Aorta (tissue), 5 donors: ENCODE measurements at places on chromosomes 1 and 21. TPM values are rescaled to one million over a fixed set of nuclear protein-coding genes. Genes with fewer than 3 reads are reported as not detected.

The MMP23B gene
- 15.5 TPM for total RNA-seq

The CELSR2 gene
- total RNA-seq = 1.6 TPM

The PADI4 gene
- 1.7 TPM for total RNA-seq

The PRELP gene
- total RNA-seq = 174 TPM

The IVNS1ABP gene
- total RNA-seq = 84.8 TPM

- H3K27me3 ChIP-seq = no peaks in the 10 kb centered on the region
- H3K4me3 ChIP-seq = no peak overlapping the region
Measured at GRCh38 chr1:6093611-6094010, 47.9 kb downstream of the KCNAB2 start.

- H3K4me1 ChIP-seq = no peaks in the 10 kb centered on the region
- DNase-seq = no peak
- no peak overlapping the region for H3K4me3 ChIP-seq
- H3K36me3 ChIP-seq = no peaks in the 10 kb centered on the region
- H3K27me3 ChIP-seq = no peaks in the 10 kb centered on the region
Measured at GRCh38 chr1:94362466-94363058, 55.6 kb upstream of the ABCD3 start.

GRCh38 chr1:178540646-178541045 lies 27.7 kb downstream of the TEX35 start:
- no peak overlapping the region for H3K27ac ChIP-seq
- no peaks in the 10 kb centered on the region for H3K4me1 ChIP-seq
- no peak for DNase-seq
- no peaks in the 10 kb centered on the region for H3K27me3 ChIP-seq
- H3K36me3 ChIP-seq = no peaks in the 10 kb centered on the region

DNA sequence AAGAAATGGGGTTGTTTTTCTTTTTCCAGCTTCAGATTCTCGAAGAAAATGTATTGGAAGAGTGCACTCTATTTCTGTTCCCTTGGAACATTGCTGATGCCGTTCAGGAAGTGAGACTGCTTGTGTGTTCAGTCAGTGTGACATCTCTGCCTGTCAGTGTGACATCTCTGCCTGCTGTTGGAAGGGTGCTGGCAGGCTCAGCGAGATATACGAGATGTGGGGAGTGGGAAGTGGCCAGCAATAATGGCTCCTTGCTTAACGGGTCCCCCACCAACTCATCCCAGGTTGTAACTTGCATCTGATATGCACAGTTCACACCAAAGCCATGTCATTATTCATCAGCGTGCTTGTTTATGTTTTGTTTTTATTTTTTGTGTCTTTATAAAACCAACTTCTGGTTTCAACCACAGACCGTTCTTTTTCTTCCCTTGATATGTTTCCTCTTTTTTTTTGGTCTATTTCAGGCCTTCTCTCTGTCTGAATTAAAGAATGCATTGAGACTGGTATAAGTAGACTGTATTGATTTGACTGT lies 145.4 kb downstream of the GALNT2 start:
- H3K27ac ChIP-seq = peak overlapping the region; percentile 85
- no peak overlapping the region for H3K4me3 ChIP-seq
- peaks cover 6% of the 10 kb centered on the region for H3K4me1 ChIP-seq
- H3K27me3 ChIP-seq = no peaks in the 10 kb centered on the region

DNA sequence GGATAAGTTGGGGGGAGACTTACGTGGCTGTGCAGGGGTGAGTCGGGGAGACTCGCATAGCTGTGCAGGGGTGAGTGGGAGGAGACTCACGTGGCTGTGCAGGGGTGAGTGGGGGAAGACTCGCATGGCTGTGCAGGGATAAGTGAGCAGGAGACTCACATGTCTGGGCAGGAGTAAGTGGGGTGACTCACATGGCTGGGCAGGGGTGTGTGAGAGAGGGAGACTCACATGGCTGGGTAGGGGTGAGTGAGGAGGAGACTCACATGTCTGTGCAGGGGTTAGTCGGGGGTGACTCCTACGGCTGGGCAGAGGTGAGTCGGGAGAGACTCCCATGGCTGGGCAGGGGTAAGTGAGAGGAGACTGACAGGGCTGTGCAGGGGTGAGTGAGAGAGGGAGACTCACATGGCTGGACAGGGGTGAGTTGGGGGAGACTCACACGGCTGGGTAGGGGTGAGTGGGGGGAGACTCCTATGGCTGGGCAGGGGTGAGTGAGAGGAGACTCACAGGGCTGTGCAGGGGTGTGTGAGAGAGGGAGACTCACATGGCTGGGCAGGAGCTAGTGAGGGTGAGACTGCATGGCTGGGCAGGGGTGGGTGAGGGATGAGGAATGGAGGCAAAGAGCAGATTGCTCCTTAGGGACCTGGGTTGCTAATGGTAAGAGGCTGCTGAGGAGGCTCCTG lies 56.0 kb upstream of the ABCG1 start:
- no peak overlapping the region for H3K4me3 ChIP-seq
- no peaks in the 10 kb centered on the region for H3K36me3 ChIP-seq
- DNase-seq = no peak
- H3K4me1 ChIP-seq = no peaks in the 10 kb centered on the region
- H3K27me3 ChIP-seq = no peaks in the 10 kb centered on the region
- no peak overlapping the region for H3K27ac ChIP-seq

GRCh38 chr1:94591823-94592570 lies 50.4 kb upstream of the F3 start:
- H3K4me3 ChIP-seq = no peak overlapping the region
- H3K4me1 ChIP-seq = peaks cover 5% of the 10 kb centered on the region
- H3K36me3 ChIP-seq = no peaks in the 10 kb centered on the region
- DNase-seq = no peak
- no peak overlapping the region for H3K27ac ChIP-seq
- H3K27me3 ChIP-seq = no peaks in the 10 kb centered on the region

GRCh38 chr1:41463516-41463915 lies 21.0 kb downstream of the EDN2 start:
- no peaks in the 10 kb centered on the region for H3K36me3 ChIP-seq
- H3K4me3 ChIP-seq = no peak overlapping the region

GRCh38 chr1:14380408-14380807 lies 218.1 kb upstream of the KAZN start:
- no peaks in the 10 kb centered on the region for H3K27me3 ChIP-seq
- DNase-seq = no peak
- H3K27ac ChIP-seq = no peak overlapping the region
- H3K36me3 ChIP-seq = no peaks in the 10 kb centered on the region

DNA sequence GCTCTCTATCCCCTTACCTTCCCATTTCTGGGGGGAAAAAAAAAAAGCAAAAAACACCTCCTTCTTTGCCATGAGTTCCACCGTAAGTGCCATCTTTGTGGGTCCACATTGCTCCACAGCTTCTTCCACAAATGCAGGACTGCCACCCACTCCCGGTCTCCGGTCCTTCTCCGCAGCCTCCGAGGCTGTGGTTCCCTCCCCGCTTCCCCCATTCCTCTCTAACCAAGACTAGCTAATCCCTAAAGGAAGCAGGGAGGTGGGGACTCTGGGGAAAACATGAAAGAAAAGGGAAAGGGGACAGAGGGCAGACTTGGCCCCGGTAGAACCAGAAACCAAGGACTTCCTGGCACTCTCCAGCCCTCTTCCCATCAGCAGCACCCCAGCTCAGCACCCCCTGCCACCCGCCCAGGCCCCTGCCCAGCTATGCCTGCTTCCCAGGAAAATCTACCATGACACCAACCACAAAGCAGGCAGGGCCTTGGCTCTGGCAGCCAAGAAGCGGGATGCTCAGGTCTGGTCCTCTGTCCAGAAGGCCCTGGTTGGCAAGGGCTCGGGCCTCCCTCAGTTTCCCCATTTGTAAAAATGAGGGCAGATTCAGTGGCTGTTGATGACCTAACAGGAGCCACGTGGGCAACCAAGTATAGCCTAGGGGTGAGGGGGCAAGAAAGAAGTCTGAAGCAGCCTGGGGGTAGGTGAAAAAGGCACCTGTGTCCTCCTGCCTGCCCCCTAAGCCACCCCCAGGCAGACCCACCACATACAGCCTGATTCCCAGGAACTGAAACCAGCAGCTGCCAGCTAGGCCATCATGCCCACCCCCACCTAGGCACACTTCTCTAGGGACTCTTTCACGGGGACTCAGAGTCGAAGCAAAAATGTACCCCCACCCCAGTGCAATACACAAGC lies 2.5 kb downstream of the EPHA2 start:
- H3K27ac ChIP-seq = no peak overlapping the region
- DNase-seq = no peak
- H3K4me1 ChIP-seq = no peaks in the 10 kb centered on the region
- no peaks in the 10 kb centered on the region for H3K27me3 ChIP-seq
- peaks cover under 1% of the 10 kb centered on the region for H3K36me3 ChIP-seq

DNA sequence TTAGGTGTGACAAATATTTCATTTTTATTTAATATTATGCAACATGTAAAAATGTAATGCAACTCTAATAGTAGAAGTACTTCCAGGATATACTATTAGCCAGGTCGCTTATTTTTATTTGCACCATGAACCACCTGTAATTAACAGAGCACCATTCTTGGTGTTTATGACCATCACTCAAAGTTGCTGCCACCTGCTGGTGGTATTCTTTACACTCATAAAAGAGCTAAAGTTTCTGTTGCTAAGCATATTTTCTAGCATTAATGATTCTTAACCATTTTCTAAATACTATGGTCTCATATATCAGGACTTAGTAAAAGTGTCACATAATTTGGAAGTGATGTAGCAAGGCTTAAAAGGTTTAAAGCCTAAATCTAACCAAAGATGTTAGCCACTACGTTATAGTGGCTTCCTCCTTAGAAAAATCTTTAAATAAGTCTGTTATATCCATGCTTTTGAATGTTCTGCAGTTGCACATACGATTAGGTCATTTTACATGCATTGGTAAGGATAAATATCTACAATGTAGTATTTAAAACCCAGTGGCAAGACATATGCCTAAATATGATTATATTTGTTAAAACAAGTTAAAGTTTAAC lies 244.5 kb downstream of the NEGR1 start:
- no peak overlapping the region for H3K27ac ChIP-seq
- H3K4me1 ChIP-seq = no peaks in the 10 kb centered on the region
- H3K36me3 ChIP-seq = no peaks in the 10 kb centered on the region
- no peaks in the 10 kb centered on the region for H3K27me3 ChIP-seq

- peak; percentile 89 for DNase-seq
- H3K36me3 ChIP-seq = no peaks in the 10 kb centered on the region
- H3K27ac ChIP-seq = no peak overlapping the region
- H3K4me3 ChIP-seq = no peak overlapping the region
Measured at GRCh38 chr1:156625436-156626078, 6.3 kb downstream of the HAPLN2 start.

DNA sequence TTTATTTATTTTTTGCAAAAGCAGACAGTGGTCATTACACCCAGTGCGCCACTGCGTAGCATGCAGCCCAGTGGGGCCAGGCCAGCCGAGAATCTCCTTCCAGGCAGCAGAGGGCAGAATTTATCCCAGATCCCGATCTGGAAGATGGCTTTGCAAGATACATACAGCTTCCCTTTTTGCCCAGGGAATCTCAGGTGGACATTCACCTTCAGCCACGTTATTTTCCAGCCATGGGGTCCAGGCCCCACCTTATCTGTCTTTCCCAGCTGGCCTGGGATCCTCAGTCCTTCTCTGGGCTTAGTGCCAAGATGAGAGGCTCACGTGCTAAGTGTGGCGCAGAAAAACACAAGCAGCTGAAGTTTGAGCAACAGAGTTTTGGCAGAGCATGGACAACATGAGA lies 123.6 kb downstream of the AJAP1 start:
- H3K27me3 ChIP-seq = no peaks in the 10 kb centered on the region
- H3K4me3 ChIP-seq = no peak overlapping the region
- no peak for DNase-seq
- H3K27ac ChIP-seq = no peak overlapping the region
- no peaks in the 10 kb centered on the region for H3K36me3 ChIP-seq

DNA sequence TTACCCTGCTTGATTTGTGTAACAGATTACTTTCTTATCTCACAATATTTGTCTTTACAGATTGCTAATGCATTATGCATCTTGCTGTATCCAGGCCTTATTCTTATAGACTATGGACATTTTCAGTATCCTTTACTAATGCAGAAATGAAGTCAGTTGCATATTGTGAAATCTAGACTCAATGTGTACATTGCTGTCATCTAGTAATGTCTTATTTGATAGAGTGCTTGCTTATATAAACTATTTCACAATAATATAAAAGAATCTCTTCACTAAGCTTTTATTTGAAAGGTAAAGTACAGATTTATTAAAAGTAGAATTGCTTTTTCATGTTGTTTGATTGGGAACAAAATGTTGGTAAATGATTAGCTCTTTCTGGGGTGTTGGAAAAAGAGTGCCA lies 39.6 kb downstream of the ALG6 start:
- H3K36me3 ChIP-seq = no peaks in the 10 kb centered on the region
- no peaks in the 10 kb centered on the region for H3K27me3 ChIP-seq
- DNase-seq = no peak

DNA sequence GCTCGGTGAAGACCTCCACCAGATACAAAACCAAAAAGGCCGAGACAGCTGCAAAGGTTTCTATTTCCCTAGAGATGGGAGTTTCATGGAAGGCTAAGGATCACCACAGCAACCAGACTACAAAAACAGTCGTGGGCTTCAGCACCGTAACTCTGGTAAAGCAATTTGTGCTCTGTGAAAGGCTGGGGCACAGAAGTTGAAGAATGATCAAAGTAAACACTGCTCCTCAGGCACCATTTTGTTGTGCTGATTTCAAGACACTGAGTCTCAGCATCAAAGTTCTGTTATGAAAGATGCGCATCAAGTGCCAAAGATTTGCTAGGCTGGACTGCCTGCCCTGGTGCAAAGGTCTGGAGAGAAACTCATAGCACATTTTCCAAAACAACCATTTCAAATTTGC lies 116.2 kb downstream of the TGFBR3 start:
- no peak overlapping the region for H3K4me3 ChIP-seq
- DNase-seq = no peak
- no peak overlapping the region for H3K27ac ChIP-seq

- H3K27me3 ChIP-seq = no peaks in the 10 kb centered on the region
- no peak overlapping the region for H3K27ac ChIP-seq
- no peak for DNase-seq
- H3K4me3 ChIP-seq = no peak overlapping the region
- H3K36me3 ChIP-seq = no peaks in the 10 kb centered on the region
- H3K4me1 ChIP-seq = peaks cover 2% of the 10 kb centered on the region
Measured at GRCh38 chr1:19014765-19015164, 58.3 kb upstream of the IFFO2 start.

DNA sequence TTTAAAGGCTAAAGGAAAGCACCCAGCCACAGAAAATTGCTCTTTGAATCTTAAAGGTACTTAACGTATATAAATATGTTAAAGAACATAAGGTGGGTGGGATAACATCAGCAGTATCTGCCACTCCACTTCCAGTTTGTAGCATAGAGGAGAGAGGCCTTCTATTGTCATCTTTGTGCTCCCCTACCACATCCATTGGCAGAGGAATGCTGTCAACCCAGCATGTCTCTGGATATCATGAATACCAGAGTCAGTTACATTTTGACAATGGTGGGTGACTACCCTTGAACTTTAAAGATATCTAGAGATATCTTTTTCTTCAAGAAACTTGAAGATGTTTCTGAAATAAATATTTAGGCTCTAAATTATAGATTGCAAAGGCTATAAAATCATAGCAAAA lies 283.2 kb upstream of the LRRC7 start:
- no peak overlapping the region for H3K27ac ChIP-seq
- no peaks in the 10 kb centered on the region for H3K36me3 ChIP-seq
- no peaks in the 10 kb centered on the region for H3K27me3 ChIP-seq
- no peaks in the 10 kb centered on the region for H3K4me1 ChIP-seq
- no peak for DNase-seq
